ENCODE measurements at places on chromosomes 4 and X.

GRCh38 chr4:14415146-14415545 lies 587.1 kb upstream of the CPEB2 start:
- no peak for DNase-seq

DNA sequence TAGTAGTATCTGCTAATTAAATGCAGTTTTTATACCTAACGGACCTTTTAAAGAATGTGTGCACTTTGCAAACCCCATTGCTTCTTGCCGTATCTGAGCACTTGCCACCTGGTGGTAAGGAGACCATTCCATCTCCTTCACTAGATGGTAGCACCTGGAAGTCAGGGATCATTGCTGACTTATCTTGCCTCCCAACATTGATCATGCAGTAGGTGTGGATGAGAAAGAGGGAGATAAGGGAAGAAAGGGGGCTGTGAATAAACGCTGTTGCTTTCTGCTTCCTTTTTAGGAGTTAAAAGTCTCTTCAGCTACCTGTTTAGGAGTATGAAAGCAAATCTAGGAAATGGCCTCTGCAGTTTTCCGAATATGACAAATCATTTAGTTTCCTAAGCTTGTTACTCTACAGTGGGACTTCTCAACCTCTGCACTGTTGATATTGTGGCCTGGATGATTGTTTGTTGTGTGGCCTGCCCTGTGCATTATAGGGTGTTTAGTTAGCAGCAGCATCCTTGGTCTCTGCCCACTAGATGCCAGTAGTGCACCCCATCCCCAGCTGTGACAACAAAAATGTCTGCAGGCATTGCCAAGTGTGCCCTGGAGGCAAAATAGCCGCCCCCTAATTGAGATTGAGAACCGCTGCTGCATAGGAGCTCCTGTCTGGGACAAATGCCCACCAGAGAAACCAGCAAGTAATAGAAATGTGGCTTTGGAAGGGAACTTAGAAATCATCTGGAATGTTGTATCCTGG lies 38.8 kb downstream of the GAB1 start:
- no peak for DNase-seq

- peak; percentile 38 for DNase-seq
Measured at GRCh38 chr4:8747467-8748235, 124.0 kb downstream of the HMX1 start.

GRCh38 chr4:150710770-150711375 lies 128.9 kb downstream of the MAB21L2 start:
- DNase-seq, result no peak

GRCh38 chr4:7649741-7650531 lies 215.2 kb upstream of the PSAPL1 start:
- DNase-seq, result peak; percentile 59

DNA sequence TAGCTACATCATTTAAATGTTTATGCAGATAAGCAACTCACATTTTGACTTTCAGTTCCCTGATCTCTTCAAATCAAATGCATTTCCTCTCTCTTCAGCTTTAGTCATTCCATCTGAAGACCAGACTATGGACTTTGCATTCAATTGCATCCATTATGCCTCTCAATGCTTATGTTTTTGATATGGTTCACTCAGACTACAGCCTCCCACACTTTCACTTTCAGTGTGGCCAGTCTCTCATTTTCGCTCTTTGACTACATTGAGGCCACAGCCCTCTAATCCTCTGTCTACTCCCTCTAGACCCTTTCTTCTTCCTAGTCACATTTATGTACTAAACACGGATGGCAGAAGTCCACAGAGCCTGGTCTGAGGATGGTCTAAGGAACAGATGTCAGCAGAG lies 24.5 kb upstream of the VEGFC start:
- DNase-seq, result no peak

DNA sequence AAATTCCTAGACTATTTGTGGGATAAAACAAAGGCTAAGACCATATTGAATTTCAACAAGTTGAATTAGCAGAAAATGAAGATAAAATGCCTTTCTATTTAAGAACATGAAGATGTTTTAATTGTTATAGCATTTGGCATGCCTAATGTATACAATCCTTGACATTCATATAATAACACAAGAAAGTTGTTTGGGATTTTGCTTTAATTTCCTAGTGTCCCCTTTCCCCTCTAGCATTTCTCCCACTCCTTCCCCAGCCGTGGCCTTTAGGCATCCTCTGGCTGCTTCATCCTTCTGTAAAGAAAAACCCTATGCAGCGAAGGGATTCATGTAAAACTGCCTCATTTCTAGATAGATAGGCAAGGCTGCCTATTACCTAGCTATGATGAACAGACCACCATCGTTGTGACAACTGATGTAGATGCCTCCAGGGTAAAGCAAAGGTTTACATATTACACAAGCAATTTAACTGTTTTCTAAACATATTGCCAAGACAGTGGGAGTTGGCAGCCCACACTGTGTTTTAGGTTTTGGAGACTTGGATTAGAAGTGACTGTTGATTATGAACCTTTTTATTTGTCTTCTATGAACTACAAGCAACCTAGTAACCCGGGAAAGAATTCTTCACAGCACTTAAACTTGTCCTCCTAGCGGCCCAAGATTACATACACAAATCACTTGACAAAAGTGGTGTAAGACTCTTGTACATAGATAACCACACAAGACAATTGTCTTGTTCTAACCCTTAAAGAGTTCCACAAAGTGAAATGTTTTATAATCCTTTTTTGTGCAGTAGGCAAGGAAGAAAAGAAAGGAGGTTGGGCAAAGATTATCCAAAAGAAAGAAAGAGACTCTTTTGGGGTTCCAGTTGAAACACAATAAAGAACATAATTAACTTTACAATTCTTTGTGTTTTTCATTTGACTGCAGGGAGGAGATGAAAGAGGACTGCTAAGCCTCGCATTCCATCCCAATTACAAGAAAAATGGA lies 59.9 kb downstream of the HHIP start:
- DNase-seq, result no peak

DNA sequence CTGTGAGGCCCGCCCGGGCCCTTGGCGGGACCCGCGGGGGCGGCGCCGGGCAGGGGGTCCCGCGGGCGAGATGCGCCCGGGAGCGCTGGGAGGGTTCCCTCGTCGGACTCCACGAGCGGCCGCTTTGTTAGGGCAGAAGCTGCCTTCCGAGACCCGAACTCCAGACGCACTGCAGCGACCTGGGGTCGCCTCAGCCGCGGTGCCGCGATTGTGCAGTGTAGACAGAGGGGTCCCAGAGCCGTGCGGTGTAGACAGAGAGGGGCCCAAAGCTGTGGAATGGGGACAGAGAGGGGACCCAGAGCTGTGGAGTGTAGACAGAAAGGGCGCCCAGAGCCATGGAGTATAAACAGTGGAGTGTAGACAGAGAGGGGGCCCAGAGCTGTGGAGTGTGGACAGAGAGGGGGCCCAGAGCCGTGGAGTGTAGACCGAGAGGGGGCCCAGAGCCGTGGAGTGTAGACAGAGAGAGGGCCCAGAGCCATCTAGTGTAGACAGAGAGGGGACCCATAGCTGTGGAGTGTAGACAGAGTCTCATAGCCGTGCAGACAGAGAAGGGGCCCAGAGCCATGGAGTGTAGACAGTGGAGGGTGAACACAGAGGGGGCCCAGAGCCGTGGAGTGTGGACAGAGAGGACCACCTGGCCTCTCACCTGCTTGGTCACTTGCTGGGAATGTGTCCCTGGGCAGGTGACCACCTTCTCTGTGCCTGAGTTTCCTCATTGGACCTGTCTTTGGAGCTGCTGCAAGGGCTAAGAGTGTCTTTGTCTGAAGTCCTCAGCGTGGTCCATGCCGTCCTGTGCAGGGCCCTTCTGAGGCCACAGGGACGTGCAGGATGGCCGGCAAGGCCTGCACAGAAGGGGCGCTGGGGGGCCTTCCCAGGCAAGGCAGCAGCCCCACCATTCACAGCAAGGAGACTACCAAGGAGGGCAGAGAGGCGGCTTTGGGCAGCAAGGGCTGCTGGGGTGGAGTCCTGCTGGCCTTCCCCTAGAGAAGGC lies 875 bp downstream of the RGS12 start:
- DNase-seq, result peak; percentile 65

- no peak for DNase-seq
Measured at GRCh38 chr4:56723201-56723605, 42.1 kb upstream of the HOPX start.

GRCh38 chr4:89324671-89325070 lies 17.1 kb upstream of the GPRIN3 start:
- no peak for DNase-seq

DNA sequence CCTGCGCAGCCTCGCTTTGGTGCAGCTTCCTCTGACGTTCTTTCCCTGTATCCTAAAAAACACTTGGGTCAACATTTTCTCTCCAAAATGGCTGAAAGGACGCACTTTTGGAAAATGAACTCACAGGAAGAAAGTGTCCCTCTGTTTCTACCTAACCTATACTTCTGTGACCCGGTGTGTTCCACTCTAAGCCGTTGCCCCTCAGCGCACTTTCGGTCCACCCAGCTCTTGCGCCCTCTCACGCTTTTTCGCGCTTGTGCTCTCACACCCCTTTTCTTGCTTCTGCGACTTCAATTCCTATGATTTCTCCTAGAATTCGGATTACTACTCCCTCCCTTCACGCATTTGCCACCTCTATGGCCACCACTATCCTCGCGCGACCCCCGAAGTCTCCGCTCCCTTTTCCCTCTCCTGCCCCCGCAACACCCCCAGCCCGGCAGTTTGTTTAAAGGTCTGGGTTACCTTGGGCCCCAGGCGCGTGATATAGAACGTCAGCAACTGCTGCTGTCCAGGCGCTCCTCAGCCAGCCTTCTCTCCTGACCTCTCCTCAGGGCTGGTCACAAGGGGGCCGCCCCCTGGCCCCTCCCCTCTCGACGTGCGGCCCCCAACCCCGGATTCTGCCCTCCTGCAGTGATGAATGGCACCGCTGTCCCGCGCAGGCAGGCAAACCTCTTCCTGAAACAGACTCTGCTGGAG lies at the start of gene USP51:
TSS of gene USP51 (minus strand) at position 535 of the 696 bp plus-strand sequence. CDS start 909 bp downstream, outside the sequence.
- peak; percentile 73 for DNase-seq

All from upper lobe of right lung (tissue), 1 donor.